ENCODE measurements at places on chromosomes 4 and X.

GRCh38 chr4:65508168-65508567 lies 162.1 kb downstream of the EPHA5 start:
- no peak for DNase-seq

DNA sequence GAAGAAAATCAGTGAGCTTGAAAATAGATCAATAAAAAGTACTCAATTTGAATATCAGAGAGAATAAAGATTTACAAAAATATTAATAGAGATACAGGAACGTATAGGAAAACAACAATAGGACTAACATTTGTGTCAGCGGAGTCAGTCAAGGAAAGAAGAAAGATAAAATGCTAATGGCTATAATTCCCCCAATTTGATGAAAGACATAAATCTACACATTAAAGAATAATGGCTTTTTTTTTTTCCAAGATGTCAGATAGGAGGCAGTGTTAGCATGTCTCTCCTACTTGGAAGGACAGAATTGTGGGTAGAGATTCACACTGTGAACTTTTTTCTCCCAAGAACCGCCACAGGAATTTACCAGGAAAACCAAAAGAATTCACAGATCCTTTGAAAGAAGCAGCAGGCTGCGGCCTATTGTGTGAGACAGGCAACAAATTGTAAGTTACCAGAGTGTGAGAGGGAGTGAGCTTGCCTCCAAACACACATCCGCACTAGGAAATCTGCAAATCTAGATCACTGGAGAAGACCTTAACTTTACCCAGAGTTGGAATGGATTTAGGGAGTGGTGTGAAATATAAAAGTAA lies 249.9 kb downstream of the PRDM5 start:
- DNase-seq, result no peak

DNA sequence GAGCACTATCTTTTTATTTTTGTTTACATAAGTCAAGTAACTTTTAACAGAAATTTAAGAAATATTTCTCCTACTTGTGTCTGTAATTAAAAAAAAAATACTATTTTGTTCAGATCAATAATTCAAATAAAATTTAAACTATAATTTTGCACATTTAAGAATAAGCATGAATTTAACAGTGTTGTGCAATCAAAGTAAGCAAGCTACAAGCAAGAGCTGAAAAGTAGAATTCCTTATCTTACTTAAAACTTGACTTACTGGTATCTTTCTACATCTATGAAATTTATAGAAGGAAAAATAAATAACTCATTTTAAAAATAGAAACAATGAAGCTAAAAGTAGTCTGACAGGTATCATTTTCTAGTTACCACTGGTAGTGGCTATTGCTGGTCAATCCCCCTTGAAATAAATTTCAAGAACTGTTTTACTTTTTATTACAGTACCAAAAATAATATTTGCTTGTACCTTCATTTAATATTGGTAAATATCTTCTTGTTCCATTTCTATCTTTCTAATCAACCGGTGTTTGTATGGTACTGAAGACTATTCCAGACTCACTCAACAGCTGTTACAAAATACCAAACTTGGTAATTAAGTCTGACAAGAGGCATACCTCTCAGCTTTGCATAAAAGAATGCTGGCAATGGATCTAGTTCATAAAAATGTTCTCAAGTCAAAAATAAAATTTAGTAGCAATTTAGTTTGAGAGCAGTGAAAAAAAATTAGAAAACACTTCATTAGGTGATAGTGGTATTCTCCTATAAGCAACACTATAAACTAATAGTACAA lies 62.2 kb downstream of the NOCT start:
- no peak for DNase-seq

DNA sequence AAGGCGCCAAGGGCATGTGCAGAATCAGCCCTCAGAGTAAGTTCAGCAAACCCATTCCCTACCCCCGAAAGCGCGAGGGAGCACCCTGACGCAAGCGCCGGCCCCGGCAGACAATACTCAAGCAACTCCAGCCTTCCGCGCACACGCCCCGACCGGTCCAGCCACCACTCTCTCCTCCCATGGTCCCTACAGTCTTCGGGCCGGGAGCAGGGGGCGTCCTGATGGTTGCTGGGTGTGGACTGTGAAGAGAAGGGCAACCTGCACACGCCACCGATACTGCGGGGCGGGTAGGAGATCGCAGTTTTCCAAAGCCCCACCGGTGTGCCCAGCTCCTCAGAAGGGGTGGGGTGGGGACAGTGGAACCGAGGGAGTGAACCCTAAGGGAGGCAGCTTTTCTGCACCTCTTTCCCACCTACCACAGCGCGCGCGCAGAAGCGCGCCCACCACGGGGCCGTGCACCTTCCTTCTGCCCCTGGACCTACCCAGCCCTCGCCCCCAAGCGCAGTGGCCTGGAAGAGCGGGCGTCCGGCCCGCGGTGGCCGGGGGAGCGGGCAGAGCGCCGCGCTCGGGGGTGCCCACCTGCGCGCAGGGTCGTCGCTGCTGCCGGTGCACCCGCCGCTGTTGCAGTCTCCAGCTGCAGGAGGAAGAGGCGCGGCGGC lies 650.2 kb upstream of the DIPK2B start:
- no peak for DNase-seq

GRCh38 chr4:47368211-47368610 lies 95.3 kb downstream of the COMMD8 start:
- DNase-seq, result no peak

DNA sequence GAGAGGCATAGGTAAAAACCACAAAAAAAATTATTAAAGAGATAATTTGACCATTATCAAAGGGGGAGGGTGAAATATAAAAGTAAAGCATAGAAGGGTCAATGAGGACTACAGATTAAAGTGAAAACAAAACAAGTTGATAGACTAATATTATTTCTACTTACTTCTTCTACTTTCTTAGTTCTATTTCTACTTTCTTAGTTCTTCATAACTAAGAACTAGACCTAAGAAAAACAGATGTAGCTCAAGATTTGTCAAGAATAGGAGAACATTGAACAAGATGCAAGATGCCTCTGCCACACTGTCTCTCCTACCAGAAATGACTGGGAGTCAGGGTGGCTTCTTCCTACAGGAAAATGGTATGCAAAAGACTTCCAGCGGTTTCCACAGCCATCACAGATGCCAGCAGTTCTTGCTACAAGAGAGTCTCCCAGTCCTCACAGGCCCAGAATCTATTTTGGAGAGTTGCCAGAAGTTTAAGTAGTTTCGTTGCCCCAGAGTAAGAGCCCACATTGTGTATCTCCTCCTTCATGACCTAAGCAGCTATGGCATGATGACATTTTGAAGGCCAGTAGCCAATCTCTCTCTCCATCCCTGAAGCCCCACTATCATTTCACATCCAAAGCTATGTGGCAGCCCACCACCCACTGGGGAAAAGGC lies 42.9 kb upstream of the DDX60 start:
- no peak for DNase-seq

GRCh38 chr4:12186526-12186925 lies 757.8 kb upstream of the HS3ST1 start:
- no peak for DNase-seq

GRCh38 chr4:184420881-184421416 lies 53.4 kb downstream of the IRF2 start:
- no peak for DNase-seq

- DNase-seq, result no peak
Measured at GRCh38 chrX:15761564-15762191, 23.6 kb downstream of the CA5B start.

DNA sequence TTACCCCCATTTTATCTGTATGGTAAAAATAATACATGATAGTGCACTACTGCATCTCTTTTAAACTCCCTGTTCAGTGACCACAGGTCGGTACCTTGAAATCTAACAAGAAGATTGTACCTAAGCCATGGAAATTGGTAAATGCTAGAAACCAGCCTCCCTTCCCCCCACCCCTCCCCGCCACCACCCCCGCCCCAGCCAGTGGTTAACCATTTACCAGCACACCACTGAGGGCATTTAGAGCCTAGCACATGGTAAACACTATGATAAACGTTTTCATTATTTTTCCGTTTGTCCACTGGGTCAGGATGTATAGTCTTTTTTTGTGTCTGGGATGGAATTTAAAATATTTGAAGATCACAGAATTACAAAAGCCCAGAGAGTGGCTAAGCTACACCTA lies 703 bp upstream of the FTSJ1 start:
- no peak for DNase-seq

DNA sequence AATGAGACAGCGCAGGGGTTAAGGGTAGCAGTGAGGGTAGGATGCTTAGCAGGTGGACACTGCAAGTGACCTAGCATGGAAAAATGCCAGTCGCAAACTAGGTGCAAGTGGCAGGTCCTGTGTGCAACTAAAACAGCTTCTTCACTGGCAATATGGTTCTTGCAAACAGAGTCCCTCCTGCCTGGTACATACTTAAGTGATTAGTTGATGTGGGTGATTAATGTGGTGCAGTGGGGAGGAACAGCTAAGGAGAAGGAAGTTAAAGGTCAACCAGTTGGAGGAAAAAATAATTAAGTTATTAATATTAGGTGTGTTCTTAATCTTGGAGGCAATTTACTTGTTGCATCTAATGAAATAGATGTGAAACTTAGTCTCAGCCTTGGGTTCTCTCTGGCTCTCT lies 121.6 kb upstream of the IGFBP7 start:
- DNase-seq, result no peak

DNA sequence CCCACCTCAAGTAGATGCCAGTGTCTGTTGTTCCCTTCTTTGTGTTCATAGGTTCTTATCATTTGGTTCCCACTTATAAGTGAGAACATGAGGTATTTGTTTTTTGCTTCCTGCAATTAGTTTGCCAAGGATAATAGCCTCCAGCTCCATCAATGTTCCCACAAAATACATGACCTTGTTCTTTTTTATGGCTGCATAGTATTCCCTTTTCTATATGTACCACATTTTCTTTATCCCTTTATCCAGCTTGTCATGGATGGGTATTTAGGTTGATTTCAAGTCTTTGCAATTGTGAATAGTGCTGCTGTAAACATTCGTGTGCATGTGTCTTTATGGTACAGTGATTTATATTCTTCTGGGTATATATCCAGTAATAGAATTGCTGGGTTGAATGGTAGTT lies 138.4 kb downstream of the GLRA3 start:
- DNase-seq, result no peak

DNA sequence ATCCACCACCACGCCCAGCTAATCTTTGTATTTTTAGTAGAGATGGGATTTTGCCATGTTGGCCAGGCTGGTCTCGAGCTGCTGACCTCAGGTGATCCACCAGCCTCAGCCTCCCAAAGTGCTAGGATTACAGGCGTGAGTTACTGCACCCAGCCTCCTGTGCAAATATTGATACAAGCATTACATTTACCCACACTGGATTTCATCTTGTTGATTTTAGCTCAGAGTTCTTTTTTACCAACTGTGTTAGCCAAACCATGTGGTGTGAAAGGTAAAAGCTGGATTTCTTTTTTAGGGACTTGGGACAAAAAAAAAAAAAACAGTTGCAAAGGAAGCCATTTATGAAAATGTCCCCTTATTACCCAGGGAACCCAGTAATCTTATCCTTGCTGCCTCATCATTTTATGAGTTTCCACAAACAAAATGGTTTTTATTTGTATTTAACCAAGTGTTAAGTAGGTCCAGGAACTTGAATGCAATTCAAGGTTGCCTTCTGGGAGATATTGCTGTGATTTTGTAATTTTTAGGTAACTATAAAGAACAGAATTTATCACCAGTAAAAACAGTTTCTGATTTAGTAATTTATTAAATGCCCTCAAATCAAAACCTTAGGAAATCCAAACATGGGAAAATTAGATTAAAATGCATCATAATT lies 202.5 kb downstream of the PALLD start:
- no peak for DNase-seq

DNA sequence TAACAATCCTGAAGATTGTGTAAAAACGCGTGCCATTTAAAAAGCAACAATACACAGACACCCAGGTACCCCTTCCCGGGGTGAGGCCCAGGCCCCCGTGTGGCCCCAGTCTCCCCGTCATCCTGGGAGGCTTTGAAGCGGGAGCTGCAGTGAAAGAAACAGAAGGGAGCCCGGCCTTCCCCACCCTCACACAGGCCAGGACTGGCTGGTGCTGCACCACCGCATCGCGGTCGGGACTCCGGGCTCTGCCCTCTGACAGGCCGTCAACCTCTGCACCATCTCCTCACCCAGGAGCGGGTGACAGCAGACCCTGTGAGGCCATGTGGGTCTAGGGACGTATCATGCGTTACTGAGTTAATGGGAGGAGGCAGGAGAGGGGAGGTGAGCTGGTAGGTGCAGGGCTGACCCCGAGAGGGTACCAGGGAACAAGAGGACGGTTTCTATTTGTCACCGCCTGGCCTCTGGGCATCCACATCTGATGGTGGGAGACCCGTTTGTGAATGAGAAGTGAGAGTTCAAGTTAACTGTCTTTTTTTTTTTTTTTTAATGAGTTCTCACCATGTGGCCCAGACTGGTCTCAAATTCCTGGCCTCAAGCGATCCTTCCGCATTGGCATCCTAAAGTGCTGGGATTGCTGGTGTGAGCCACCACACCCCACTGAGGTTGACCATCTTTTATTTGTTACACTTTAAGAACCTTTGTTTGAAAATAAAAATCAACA lies 27.3 kb downstream of the PIGG start:
- no peak for DNase-seq

DNA sequence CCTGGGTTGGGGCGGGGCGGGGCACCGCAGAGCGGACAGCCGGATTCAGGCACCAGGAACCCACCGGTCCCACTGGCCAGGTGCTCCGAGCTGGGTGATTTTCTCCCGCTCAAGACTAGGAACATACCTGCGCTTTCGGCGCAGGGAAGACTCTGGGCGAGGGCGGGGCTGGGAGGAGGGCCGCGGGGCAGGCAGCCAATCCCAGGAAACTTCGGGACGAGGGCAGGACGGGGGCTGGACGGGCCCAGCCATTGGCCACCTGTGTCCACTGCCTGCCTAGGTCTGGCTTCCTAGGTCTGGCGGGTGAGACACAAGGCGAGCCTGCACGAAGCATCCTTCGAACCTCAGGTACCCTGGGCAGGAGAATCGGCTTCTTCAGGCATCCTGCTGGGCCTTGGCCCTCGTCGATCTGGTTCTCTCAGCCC lies 274 bp upstream of the ERVMER34-1 start:
- no peak for DNase-seq

DNA sequence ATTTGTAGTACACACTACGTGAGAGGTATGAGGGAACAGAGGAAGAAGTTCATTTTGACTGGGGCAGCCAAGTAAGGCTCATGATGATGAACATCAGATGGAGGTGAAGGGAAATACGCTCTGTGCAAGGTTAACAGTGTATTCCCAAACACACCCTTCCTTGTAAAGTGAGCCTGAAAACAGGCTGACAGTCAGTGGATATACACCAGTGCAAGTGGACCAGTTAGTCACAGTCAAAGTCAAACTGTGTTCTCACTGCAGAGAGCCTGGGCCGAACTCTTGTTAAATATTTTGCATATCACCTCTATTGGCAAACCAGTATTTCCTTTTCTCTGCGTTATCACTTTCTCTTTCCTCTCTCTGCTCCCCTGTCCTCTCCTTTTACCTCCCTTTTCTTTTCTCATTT lies 23.4 kb upstream of the RHOH start:
- no peak for DNase-seq

GRCh38 chrX:154020536-154021115 lies 924 bp upstream of the IRAK1 start:
- no peak for DNase-seq

DNA sequence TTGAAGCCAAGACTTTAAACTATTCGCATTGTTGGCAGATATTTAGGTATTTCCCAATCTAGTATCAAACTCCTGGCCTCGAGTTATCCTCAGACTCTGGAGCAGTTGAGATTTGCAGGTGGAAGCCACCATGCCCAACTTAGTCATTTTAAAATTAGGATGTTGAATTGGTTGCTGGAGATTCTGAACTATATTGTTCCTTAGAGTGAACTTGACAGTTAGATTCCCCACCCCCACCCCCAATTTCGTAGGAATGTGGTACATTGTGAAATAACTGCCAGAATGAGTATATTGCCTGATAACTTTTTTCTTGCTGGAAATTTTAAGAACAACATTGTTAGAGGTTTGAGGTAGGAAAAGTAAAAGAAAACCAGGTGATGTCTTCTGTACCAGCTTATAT lies 2.3 kb downstream of the NOCT start:
- no peak for DNase-seq
